ENCODE measurements at places on chromosomes 7 and 10.
A peak's percentile ranks its signal among the peaks of the same experiment; 100 is the strongest.

- DNase-seq: no peak
These were observed 199.4 kb downstream of the USP6NL start for GRCh38 chr10:11411926-11412545.

DNA sequence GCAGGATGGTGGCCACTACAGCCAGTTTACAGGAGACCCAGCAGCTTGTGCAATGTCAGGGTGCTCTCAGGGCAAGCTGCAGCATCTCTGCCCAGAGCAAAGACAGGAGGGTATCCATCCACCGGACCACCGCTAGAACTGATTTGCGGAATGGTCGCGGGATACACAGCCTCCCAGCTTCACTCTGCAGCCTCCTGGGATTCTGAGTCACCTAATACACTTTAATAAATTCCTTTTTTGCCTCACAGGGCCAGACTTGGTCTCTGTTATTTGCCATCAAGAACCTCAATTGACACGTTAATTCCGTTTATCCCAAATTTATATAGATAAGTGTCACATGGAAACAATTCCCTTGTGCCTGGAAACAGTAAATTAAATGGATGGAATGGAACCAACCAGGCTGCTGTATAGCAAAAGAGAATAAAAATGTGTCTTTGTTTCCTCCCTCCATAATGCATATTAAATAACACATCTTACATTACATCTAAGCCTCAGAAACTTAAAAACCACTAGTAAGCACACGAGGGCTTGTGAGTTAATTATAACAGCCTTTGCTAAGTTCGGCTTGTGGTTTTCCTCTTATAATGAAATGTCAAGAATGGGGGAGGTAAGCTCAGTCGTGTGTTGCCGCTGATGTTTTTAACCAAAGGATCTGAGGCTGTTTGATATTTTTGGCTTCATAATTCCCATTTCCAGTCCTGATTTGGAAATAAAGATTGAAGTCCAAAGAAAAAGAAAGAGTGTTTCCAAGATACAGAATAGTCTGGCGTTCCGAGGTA, 52.1 kb downstream of the ADRB1 start:
- DNase-seq: peak; percentile 14

DNA sequence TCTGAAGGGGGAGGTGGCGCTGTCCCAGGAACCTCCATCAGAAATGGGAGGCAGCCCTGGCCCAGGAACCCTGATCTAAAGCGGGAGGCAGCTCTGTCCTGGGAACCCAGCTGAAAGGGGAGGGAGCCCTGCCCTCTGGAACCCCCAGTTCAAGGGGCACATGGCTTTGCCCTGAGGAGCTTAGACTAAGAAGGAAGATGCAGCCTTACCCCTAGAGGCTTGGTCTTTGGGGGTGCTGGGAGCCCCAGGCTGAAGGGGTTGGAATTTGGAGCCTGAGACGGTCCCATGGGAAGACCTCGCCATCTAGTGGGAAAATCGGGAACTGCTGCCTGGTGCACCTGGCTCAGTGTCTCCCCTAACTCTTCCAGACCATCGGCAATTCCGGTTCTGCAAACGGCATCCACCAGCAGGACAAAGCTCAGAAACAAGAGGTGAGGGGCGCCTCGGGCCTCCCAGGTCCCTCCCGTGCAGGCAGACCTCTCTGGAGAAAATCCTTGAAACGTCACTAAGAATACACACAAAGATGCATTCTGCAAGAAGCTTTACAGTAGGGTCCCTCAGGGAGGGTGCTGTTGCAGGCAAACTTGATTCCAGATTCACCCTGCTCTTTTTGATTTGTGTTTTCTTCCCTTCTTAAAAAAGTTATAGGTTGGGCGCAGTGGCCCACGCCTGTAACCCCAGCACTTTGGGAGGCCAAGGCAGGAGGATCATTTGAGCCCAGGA, 52.4 kb upstream of the GTF2IRD1 start:
- DNase-seq: peak; percentile 77

GRCh38 chr7:118918556-118918955, 694.1 kb downstream of the ANKRD7 start:
- no peak for DNase-seq

DNA sequence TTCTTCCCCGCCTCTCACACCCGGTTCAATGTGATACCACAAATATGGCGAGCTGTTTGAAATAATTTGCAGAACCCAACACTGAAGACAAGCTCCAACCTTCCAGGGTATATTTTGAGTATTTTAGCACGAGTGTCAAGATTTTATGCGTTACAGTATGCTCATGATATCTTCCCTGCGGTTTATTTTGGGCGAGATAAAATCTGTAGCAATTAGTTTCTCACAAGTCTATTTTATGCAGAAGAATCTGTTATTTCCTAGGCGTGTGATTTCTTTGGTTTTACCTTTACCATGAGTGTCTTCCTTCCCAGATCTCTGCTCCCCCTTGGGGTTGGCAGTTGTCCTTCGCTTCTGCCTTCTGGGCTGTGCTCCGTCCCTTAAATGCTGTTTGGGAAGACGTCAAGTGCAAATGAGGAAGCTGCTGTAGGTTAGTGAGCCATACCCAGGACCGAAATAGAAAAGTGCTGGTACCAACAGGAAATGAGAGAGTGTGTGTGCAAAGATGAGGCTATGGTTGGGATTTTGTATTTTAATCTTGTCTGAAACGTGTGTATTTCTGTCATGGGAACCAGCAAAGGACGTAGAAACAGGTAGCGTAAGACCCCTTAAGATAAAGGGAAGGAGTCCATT, 299.8 kb downstream of the KLF6 start:
- DNase-seq: no peak

GRCh38 chr7:36202398-36202797, 49.3 kb downstream of the EEPD1 start:
- DNase-seq: no peak

GRCh38 chr7:74498996-74499834, 45.5 kb downstream of the GTF2IRD1 start:
- no peak for DNase-seq

DNA sequence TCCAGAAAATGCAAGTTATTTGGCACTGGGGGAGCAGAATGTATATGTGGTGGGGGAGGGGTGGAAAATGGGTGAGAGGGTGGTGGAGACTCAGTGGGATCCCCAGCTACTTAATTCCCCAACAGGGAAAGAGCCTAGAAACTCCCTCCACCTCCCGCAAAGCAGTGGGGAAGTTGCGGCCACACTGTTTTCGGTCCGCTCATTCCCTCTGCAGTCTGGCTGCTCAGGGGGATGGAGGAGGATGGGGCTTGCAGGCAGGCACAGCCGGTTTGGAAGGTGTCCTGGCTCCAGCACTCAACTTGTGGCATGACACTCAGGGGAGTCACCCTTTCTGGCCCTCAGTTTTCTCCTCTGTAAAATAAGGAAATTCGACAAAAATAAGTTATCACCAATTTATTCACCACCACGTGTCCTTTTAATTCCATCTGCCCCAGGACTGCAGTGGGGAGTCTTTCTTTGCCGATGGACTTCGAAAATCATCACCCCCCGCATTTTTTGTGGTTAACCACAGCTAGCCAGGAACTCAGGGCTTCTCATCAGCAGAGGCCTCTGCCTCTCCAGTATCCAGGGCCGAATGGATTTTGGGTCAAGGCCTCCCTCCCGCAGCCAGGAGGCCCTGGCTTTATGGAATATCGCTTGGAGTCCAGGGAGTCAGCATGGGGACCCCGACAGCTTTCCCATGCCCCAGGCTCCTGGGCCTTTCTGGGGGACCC, 1.6 kb upstream of the HTRA1 start:
- DNase-seq: no peak

DNA sequence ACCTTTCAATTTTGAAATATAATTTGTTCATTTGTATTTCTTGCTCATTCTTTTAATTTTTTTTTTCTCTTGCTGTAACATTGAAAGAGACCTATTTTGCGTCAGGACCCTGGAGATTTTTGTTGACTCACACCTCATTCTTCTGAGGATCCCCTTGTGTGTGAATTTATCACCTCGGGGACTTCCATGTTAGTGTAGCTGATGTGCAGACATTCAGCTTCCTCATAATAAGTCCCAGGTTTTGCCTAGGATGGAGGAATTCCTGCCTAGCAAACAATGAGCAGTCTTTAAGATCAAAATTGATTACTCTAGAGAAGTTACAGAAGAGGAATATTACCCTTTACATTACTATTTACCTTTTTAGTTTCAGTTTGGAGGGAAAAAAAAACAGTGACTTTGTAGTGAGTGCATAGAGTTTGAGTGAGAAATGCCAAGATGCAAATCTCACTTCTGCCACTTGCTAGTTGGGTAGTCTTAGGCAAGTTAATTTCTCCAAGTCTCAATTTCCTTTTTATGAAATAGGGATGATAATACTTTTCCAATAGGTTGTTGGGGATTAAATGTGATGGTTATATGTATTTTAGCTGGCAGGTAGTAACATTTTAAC, 14.3 kb downstream of the TES start:
- no peak for DNase-seq

- DNase-seq: peak; percentile 23
These were observed 228.4 kb downstream of the CUX1 start for GRCh38 chr7:102045681-102046372.

DNA sequence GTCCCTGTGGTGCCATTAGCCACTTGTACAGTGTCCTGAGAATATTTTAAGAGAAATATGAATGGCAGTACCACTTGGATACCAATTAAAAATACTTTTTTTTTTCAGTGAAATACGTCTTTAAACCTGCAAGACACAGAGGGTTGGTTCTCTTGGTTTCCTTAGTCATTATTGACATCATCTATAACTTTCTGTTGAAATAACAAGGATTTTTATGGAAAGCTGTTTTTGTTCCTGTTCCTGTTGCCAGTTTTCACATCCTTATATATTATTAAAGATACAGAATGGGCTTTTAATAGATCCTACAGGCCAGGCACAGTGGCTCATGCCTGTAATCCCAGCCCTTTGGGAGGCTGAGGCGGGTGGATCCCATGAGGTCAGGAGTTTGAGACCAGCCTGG, 579.9 kb downstream of the AUTS2 start:
- DNase-seq: no peak

GRCh38 chr7:50346545-50347497, 42.3 kb downstream of the IKZF1 start:
- DNase-seq: no peak

DNA sequence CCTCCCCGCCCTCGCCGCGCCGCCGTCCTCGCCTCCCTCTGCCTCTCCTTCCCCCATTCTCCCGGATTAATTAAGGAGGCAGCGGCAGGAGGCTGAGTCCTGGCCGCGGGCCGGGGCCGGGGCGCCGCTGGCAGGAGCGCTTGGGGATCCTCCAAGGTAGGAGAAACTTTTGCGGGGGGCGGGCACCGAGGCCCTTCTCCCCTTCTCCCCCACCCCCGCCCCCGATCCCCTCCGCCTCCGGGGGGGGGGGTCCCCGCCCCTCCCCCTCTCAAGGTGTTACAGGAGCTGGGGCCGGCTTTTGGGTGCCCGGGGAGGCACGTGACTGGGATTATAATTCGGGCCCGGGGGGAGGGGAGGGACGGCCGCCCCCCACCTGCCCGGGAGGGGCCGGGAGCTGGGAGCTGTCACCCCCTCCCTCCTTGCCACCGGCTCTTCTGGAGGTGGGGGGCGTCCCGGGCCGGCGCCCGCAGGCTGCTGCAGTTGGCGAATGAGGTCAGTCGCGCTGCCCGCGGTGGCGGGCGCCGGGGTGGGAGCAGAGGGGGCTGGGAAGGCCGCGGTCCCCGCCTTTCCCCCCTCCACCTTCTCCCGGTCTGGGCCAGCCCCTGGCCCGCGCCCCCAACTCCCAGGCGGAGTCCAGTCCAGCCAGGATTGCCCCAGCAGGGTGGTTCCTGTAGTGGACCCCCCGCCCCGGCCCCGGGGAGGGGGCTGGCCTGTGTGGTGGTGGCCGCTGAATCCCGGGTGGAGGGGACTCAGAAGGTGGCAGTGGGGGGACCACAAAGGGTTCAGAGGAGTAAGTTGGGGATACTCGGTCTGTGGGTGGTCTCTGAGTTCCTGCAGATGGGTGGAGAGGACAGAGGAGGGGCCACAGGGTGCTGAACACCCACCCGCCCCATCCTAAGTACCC, 567 bp downstream of the GTF2IRD1 start:
- peak; percentile 52 for DNase-seq

GRCh38 chr10:37732685-37733084, 124.7 kb downstream of the ZNF248 start:
- no peak for DNase-seq

GRCh38 chr7:130135208-130136205, 65.2 kb downstream of the KLHDC10 start:
- DNase-seq: no peak

- no peak for DNase-seq
These were observed 4.2 kb downstream of the FEZF1 start for GRCh38 chr7:122300211-122300932.

GRCh38 chr10:116082206-116082605, 190.8 kb downstream of the GFRA1 start:
- no peak for DNase-seq

- no peak for DNase-seq
These were observed 85.8 kb upstream of the PRKCQ start for GRCh38 chr10:6665847-6666246.

All from BE2C (cell line).